GM23338 (cell line): ENCODE measurements at places on chromosomes 3 and 15.

GRCh38 chr3:196666001-196666867 lies 26.7 kb downstream of the NRROS start:
- peak overlapping the region; percentile 81 for H3K27ac ChIP-seq
- H3K36me3 ChIP-seq: no peaks in the 10 kb centered on the region

DNA sequence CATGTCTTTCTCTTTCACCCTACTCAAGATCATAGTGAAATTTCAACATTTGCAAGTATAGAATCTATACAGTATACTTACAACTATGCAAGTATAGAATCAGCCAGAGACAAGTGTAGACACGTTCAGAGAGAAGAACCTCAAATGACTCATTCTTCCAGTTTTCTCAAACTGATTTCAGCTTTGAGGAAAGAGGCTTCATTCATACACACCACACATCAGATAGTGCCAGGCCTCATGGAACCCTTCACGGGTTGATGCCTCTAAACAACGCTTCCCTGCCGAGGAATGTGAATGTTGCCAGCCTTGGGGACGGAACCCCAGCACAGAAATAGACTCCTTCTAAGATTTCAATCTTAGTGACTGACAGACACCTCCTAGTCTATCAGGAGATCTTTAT lies 135.7 kb downstream of the FOXP1 start:
- no peak overlapping the region for H3K4me3 ChIP-seq
- no peaks in the 10 kb centered on the region for H3K36me3 ChIP-seq
- no peak overlapping the region for H3K27ac ChIP-seq
- H3K27me3 ChIP-seq: no peaks in the 10 kb centered on the region
- no peak for DNase-seq

- H3K36me3 ChIP-seq: no peaks in the 10 kb centered on the region
- H3K4me3 ChIP-seq: no peak overlapping the region
- no peak overlapping the region for H3K27ac ChIP-seq
- H3K4me1 ChIP-seq: no peaks in the 10 kb centered on the region
Measured at GRCh38 chr3:46714728-46715506, 2.8 kb downstream of the PRSS50 start.

- H3K27me3 ChIP-seq: no peaks in the 10 kb centered on the region
- no peak overlapping the region for H3K27ac ChIP-seq
- peaks cover 17% of the 10 kb centered on the region for H3K36me3 ChIP-seq
- H3K4me3 ChIP-seq: no peak overlapping the region
- 0 out of 2 replicates have a peak, but pooled peaks cover 4% of the 10 kb centered on the region for H3K4me1 ChIP-seq
- DNase-seq: no peak
Measured at GRCh38 chr3:14441920-14442300, 39.5 kb downstream of the SLC6A6 start.

DNA sequence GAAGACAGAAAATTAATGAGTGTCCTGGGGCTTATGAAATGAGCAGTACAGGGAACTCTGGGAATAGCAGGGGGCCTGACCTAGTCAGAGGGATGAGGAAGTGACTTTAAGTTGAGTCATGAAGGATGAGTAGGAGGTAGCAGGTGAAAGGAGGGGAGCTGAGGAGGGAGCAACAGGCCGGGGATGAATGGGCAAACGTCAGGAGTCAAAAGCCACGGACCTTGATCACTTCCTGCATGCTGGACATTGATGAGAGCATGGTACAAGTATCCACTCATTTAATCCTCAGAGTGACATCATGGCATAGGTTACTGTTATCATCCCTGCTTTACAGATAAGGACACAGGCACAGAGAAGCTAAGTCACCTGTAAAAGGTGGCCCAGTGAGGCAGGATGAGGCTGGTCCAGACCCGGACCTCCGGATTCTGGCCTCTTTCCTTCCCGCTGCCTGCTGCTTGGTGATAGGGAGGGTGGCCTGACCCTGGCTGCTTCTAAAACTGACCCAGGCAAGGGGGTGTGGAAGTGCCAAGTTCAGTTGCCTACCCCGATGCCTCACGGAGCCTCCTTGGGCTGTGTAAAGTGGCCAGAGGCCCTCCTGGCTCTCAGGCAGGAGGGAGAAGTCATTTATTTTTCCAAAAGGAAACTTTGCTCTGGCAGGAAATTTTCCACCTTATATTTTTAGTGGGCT lies 7.6 kb downstream of the CORO2B start:
- H3K4me1 ChIP-seq: peaks cover 9% of the 10 kb centered on the region; the same call in 1 of the 2 replicates
- H3K4me3 ChIP-seq: no peak overlapping the region
- H3K36me3 ChIP-seq: no peaks in the 10 kb centered on the region
- no peak for DNase-seq

- no peak for DNase-seq
- H3K4me3 ChIP-seq: no peak overlapping the region
- H3K36me3 ChIP-seq: no peaks in the 10 kb centered on the region
- no peaks in the 10 kb centered on the region for H3K4me1 ChIP-seq
Measured at GRCh38 chr3:177647876-177648275, 450.6 kb upstream of the TBL1XR1 start.

DNA sequence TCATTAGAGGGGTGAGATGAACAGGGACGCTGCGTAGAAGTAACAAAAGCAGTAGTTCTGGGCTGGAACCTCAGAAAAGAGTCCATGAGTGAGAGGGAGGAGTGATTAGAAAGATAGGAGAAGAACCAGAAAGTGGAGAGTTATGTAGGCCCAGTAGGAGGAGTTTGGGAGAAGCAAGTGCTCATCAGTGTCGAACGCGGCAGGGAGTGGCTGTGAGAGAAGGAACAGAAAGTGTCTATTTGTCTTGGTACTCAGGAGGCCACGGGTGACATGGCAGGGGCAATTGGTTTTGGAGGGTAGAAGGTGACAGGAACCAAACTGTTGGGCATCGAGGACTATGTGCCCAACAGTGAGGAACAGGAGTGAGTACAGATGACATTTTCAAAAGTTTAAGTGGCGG lies 1.3 kb upstream of the INSYN1 start:
- H3K4me1 ChIP-seq: peaks cover 23% of the 10 kb centered on the region
- no peak for DNase-seq
- H3K36me3 ChIP-seq: no peaks in the 10 kb centered on the region
- H3K27me3 ChIP-seq: peaks cover 17% of the 10 kb centered on the region
- H3K4me3 ChIP-seq: peak overlapping the region; percentile 60
- H3K27ac ChIP-seq: no peak overlapping the region

GRCh38 chr15:58770857-58771620 lies at the start of gene MINDY2:
TSS of gene MINDY2 (plus strand) at chr15:58771302. CDS start at chr15:58771396, 94 bp downstream.
- H3K36me3 ChIP-seq: no peaks in the 10 kb centered on the region
- no peaks in the 10 kb centered on the region for H3K27me3 ChIP-seq
- peaks cover 33% of the 10 kb centered on the region for H3K4me1 ChIP-seq
- peak within 1 kb of the TSS; percentile 86 for H3K4me3 ChIP-seq
- peak within 1 kb of the TSS; percentile 89 for H3K27ac ChIP-seq

DNA sequence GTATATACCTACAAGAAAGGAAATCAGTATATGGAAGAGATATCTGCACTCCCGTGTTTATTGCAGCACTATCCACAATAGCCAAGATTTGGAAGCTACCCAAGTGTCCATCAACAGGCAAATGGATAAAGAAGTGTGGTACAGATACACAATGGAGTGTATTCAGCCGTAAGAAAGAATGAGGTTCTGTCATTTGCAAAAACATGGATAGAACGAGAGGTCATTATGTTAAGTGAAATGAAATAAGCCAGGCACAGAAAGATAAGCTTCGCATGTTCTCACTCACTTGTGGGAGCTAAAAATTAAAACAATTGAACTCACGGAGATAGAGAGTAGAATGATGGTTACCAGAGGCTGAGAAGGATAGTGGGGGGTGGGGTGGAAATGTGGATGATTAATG lies 53.1 kb downstream of the FAM81A start:
- H3K36me3 ChIP-seq: no peaks in the 10 kb centered on the region
- no peak for DNase-seq
- H3K4me3 ChIP-seq: no peak overlapping the region
- H3K4me1 ChIP-seq: peaks cover 8% of the 10 kb centered on the region
- H3K27ac ChIP-seq: no peak overlapping the region

GRCh38 chr3:66567077-66567476 lies 66.3 kb upstream of the LRIG1 start:
- no peak overlapping the region for H3K4me3 ChIP-seq
- no peak for DNase-seq
- H3K27me3 ChIP-seq: peaks cover 25% of the 10 kb centered on the region
- H3K36me3 ChIP-seq: no peaks in the 10 kb centered on the region
- peaks cover 13% of the 10 kb centered on the region for H3K4me1 ChIP-seq

GRCh38 chr3:197196192-197196591 lies 102.2 kb downstream of the DLG1 start:
- no peak overlapping the region for H3K4me3 ChIP-seq
- no peaks in the 10 kb centered on the region for H3K27me3 ChIP-seq
- DNase-seq: no peak
- no peak overlapping the region for H3K27ac ChIP-seq
- no peaks in the 10 kb centered on the region for H3K36me3 ChIP-seq

DNA sequence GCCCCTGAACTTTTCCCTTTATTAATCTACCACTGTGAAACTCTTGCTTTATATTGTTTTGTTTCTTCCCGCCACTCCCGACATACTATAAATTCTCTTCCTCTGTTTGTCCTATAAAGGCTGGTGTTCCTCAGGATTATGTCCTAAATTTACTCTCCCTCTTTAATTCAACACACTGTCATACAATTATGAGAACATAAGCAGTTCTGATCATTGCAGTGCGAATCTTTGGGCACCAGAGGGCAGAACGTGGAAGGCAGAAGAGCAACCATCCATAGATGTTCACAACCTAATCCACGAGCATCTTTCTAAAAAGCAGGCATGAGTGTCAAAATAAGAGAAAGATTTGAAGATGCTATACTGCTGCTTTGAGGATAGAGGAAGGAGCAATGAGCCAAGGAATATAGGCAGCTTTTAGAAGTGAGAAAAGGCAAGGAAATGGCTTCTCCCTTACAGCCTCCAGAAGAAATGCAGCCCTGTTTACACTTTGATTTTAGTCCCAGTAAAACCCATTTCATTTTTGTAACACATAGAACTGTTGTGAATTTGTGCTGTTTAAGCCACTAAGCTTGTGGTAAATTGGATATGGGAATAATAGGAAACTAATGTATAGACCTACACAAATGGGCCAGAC lies 179.4 kb downstream of the GBE1 start:
- no peak overlapping the region for H3K27ac ChIP-seq
- H3K36me3 ChIP-seq: no peaks in the 10 kb centered on the region
- DNase-seq: peak; percentile 62
- no peak overlapping the region for H3K4me3 ChIP-seq

GRCh38 chr15:62658498-62658897 lies 384.0 kb upstream of the TPM1 start:
- no peaks in the 10 kb centered on the region for H3K36me3 ChIP-seq
- H3K4me1 ChIP-seq: no peaks in the 10 kb centered on the region
- no peak for DNase-seq
- no peak overlapping the region for H3K27ac ChIP-seq
- H3K27me3 ChIP-seq: no peaks in the 10 kb centered on the region

DNA sequence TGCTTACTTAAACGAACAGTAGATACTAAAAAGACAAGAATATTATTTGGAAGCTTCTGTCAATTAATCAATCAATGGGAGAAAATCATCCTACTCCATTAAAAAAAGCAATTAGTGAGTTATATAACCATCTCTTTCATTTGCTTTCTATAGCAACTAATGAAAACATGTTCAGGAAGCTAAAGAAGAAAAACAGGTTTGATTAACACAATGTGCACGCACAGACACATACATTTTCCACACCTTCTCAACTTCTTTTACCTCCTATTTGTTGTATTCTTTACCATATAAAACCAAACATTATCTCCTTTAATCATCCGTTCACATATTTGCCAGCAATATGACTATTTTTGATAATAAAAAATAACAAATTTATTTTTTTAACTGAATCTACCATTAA lies 111.3 kb downstream of the GBE1 start:
- H3K36me3 ChIP-seq: no peaks in the 10 kb centered on the region
- H3K27ac ChIP-seq: no peak overlapping the region
- H3K4me1 ChIP-seq: no peaks in the 10 kb centered on the region
- no peak overlapping the region for H3K4me3 ChIP-seq

- H3K27ac ChIP-seq: peak overlapping the region; percentile 73; the same call in 1 of the 2 replicates
- peak; percentile 55 for DNase-seq
- no peaks in the 10 kb centered on the region for H3K36me3 ChIP-seq
Measured at GRCh38 chr15:57477736-57478522, 101.6 kb downstream of the CGNL1 start.

DNA sequence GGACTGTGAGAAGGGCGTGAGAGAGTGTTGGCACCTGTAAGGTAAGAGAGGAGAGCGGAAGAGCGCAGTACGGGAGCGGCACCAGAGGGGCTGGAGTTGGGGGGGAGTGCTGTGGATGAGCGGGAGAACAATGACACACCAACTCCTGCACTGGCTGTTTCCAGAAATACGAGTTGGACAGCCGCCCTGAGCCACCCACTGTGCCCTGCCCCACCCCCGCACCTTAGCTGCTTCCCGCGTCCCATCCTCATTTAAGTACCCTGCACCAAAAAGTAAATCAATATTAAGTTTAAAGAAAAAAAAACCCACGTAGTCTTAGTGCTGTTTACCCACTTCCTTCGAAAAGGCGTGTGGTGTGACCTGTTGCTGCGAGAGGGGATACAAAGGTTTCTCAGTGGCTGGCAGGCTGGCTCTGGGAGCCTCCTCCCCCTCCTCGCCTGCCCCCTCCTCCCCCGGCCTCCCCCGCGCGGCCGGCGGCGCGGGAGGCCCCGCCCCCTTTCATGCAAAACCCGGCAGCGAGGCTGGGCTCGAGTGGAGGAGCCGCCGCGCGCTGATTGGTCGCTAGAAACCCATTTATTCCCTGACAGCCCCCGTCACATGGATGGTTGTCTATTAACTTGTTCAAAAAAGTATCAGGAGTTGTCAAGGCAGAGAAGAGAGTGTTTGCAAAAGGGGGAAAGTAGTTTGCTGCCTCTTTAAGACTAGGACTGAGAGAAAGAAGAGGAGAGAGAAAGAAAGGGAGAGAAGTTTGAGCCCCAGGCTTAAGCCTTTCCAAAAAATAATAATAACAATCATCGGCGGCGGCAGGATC lies at the start of gene SOX2:
Gene SOX2, plus strand, starts transcription at position 601 of the 811 bp plus-strand sequence. CDS start 436 bp downstream, outside the sequence.
- peaks cover 26% of the 10 kb centered on the region for H3K4me1 ChIP-seq
- peak; percentile 93 for DNase-seq
- H3K36me3 ChIP-seq: no peaks in the 10 kb centered on the region
- H3K4me3 ChIP-seq: peak within 1 kb of the TSS; percentile 68

GRCh38 chr3:142904639-142905436 lies 16.0 kb upstream of the PCOLCE2 start:
- DNase-seq: peak; percentile 79
- no peaks in the 10 kb centered on the region for H3K27me3 ChIP-seq
- H3K36me3 ChIP-seq: no peaks in the 10 kb centered on the region
- no peak overlapping the region for H3K27ac ChIP-seq
- H3K4me3 ChIP-seq: no peak overlapping the region

DNA sequence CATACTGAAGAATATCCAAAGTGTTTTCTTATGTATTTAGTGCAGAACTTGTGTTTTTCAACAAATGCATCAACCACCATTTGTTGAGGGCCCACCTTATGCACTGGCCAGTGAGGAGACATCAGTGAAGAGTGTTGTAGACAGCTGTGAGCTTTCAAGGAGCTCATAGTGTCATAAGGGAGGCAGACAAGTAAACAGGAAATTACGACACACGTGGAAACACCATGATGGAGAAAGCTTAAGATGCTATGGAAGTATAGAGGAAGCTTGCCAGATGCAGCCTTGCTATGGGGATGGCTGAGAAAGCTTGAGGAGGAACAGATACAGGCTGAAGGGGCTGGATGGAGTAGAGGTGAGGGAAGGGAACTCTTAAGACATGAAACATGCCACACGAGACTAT lies 50.8 kb upstream of the PSMD6 start:
- no peaks in the 10 kb centered on the region for H3K36me3 ChIP-seq
- no peak overlapping the region for H3K27ac ChIP-seq
- no peaks in the 10 kb centered on the region for H3K27me3 ChIP-seq
- DNase-seq: no peak

- H3K36me3 ChIP-seq: no peaks in the 10 kb centered on the region
- DNase-seq: no peak
- H3K27me3 ChIP-seq: no peaks in the 10 kb centered on the region
- no peak overlapping the region for H3K4me3 ChIP-seq
- H3K4me1 ChIP-seq: no peaks in the 10 kb centered on the region
Measured at GRCh38 chr15:101091080-101092017, 160.5 kb downstream of the CHSY1 start.
